Anterior cingulate cortex (tissue), 58 donors: ENCODE measurements at places on chromosomes 2 and 18.

GRCh38 chr2:7835693-7836680 lies 845.9 kb upstream of the ID2 start:
- no peak for DNase-seq

DNA sequence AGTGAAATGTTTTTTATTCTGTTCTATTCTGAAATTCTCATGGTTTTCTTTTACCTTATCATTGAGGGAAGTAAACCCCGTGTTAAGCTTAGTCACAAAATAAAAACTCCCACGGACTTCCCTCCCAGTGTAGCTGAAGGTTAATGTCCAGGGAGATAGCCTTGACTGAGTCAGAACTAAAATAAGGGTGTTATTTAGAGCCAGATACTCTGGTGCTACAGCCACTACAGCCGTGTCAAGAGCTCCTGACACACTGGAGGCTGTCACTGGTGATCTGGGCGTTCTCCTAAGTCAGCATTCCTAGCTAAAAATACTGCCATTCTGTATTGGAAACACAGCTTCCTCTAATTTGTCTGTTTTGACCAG lies 82.0 kb upstream of the RANBP2 start:
- no peak for DNase-seq

- DNase-seq = no peak
These were observed 185.1 kb downstream of the TCF4 start for GRCh38 chr18:55402731-55403405.

DNA sequence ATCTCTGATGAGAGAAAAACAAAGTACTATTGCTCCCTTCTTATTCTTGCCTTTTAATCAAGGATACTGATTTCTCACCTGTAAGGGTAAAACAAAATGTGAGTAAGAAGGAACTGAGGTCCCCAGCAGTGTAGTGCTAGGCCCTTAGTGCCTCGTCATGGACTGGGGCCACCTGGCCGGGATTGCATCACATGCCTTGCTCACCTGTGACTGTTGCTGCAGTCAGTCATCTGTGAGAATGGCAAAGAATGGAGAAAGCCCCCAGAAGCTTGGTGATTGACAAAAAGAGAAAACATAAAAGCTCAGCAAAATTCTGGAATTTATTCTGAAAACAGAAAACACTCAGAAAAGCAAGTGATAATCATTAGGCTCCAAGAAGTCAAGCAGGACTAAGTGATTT lies 63.4 kb downstream of the SPATS2L start:
- DNase-seq = no peak

- no peak for DNase-seq
These were observed 11.2 kb upstream of the SCYGR5 start for GRCh38 chr2:227655454-227655853.

- no peak for DNase-seq
These were observed 531.9 kb downstream of the PARD3B start for GRCh38 chr2:205077159-205077558.

DNA sequence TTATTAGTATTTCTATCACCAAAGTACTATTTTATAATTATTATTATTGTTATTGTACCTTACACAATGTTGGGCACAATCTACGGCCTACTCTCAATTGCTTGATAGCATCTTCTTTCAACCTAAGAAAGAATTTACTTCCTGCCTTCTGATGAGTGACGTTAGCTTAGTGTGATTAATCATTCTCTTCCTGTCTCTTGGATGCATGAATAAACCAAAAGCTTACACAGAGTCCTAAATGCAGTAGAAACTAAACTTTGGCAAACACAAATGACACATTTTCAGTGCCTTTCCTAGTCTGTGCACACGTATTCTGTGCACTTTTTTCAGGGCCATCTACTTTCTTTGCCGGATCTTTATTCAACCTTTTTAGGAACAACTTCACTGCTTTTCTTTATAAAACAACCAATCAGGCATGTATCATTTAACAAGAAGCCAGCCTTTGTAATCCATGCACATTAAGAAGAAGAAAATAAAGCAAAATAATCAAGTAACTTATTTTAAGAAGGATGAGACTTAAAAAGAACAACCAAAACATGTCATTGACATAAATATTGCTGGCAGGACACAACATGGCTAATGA lies 19.1 kb downstream of the TRAK2 start:
- no peak for DNase-seq

GRCh38 chr2:74052732-74053710 lies 68.3 kb downstream of the TET3 start:
- DNase-seq = no peak

- no peak for DNase-seq
These were observed 30.0 kb upstream of the TWIST2 start for GRCh38 chr2:238817891-238818290.

GRCh38 chr2:208031608-208032019 lies 6.3 kb upstream of the PLEKHM3 start:
- DNase-seq = no peak

GRCh38 chr2:127134833-127135830 lies 28.2 kb upstream of the BIN1 start:
- DNase-seq = no peak

GRCh38 chr2:216477283-216478035 lies 21.2 kb upstream of the RPL37A start:
- DNase-seq = no peak

DNA sequence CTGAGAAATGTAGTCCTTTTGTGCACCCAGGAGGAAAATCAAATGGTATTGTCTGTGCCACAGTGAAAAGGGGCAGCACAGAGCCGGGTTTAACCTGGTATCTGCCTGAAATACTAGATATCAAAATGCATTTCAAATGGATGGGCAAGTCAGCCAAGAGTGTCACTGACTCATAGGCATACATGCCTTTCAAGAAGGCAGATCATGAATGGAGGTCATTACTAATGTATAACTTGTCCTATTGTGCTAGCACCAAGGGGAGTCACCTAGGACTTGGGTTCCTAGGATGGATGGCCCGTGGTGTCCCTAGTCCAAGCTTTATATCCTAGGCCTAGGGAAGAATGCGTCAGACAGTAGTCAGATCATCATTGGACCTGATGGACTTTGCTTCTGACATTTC lies 49.9 kb downstream of the TCF7L1 start:
- DNase-seq = no peak

- DNase-seq = no peak
These were observed 91.7 kb downstream of the NUP35 start for GRCh38 chr2:183215917-183216316.

DNA sequence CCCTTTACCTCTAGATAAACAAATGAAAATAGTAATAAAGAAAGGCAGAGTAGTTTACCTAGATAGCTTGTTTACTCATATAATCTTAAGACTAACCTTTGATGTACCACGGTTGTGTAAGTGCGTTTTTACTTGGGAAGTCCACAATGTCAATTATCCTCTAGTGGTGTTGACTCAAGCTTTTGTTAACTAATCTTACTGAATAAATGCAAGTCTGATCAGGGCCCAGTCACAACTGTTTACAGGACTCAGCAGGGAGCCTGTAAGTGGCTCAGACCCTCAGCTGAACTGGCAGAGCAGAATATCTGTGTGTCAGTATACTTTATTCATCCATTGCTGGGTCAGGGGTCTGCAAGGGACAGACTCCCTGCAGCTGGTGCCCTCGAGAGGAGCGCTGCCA lies 98.1 kb upstream of the ACAA2 start:
- DNase-seq = no peak

DNA sequence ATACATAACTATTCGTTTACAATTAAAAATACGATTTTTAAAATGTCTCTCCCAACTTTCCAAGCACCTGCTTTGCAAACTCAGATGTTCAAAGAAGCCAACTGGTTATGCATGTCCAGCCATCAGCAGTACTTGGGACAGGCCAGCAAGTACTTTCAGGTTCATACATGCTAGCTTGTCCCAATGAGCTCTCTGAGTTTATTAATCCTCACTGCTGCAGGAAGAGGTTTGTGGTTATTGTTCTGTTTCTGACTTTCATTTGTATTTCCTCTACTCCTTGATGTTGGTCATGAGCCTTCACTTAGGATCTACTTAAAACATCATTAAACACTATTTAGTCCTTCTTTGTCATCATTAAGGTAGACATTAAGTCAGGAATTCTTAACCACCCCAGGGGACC lies 374.1 kb downstream of the LRATD1 start:
- DNase-seq = no peak

- no peak for DNase-seq
These were observed 158.1 kb upstream of the VRK2 start for GRCh38 chr2:57888463-57888862.

GRCh38 chr18:31954349-31954748 lies 11.4 kb upstream of the TRAPPC8 start:
- DNase-seq = no peak

DNA sequence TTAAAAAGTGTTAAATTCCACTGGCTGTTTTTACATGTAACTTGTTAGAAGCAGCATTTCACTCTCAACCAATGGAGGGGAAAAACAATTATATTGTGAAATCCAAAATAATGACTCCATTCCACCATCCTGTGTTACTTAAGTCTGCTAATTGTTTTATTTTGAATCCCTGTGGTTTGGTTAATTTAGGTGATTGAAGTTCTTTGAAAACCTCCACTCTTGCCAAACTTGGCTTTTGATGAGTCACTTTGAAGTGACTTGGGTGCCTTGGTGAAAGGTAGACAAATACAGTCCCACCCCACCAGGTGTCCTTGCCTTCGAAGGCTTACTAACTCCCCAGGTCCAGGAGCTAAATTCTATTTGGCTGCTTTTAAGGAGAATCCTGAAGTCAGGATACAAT lies 1303.8 kb upstream of the NRXN1 start:
- no peak for DNase-seq

DNA sequence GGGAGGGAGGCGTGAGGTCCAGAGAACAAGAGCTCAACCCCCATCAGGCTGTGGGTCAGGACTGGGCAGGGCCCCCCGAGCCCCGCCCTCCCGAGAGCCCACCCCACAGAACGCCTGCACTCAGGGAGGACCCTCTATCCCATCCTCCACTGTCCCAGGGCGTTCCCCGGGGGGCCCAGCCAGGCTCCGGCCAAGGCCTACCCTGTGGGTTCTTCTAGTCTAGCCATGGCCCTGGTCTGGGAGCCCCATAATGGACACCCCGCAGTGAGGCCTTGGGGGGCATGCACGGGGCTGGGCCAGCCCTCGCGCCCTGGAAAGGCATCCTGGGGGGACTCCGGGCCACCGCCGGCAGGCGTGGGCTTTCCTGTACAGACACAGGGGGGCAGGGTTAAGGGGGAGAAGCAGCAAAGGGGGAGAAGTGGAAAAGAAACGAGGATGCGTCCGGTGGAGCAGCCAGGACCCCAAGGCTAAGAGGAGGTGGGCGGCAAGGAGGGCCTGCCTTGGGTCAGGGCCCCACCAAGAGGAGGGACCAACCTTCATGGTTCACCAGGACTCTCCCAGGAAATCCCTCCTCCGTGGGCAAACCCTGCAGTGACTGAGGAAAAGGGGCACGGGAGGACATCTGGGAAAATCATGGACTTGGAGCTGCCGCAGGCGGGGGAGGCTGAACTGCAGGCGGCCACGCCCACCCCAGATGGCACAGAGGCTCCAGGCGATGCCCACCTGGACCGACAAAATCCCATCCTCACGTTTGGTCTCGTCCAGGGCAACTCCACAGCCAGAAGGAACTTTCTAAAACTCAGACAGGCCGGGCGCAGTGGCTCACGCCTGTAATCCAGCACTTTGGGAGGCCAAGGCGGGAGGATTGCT lies 2.7 kb upstream of the CROCC2 start:
- no peak for DNase-seq

DNA sequence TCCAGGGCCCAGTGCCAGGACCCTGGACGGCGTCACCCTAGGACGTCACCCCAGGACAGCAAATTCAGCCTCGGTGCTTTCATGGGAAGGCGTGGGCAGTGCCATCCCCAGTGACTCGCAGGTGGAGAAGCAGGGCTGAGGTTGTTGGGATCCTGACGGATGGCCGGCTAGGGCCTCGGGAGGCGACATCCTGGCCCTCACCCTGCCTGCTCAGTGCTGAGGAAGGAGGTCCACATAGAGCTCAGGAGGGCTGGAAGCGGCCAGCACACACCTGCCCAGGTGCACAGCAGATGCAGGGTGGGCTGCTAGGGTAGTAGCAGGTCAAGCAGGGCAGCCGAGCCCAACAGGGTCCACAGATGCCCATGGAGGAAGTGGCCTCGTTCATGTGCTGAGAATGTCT lies 482.0 kb upstream of the SALL3 start:
- DNase-seq = no peak

- no peak for DNase-seq
These were observed 3.7 kb downstream of the ZFP36L2 start for GRCh38 chr2:43222475-43223309.

- DNase-seq = no peak
These were observed 128.3 kb downstream of the SATB2 start for GRCh38 chr2:199329466-199329865.

DNA sequence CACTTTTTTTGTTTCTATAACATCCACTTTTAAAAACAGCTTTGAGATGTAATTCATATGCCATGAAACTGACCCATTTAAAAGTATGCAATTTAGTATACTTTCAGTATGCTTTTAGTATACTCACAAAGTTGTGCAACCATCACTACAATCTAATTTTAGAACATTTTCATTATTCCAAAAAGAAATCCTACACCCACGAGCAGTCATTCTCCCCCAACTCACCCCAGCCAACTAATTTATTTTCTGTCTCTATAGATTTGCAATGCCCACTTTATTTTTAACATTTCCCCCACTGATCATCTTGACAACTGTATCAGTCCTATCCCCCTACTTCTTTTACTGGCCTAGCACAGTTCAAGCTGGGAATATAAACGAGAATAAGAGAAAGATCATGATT lies 39.1 kb downstream of the FAM98A start:
- no peak for DNase-seq

DNA sequence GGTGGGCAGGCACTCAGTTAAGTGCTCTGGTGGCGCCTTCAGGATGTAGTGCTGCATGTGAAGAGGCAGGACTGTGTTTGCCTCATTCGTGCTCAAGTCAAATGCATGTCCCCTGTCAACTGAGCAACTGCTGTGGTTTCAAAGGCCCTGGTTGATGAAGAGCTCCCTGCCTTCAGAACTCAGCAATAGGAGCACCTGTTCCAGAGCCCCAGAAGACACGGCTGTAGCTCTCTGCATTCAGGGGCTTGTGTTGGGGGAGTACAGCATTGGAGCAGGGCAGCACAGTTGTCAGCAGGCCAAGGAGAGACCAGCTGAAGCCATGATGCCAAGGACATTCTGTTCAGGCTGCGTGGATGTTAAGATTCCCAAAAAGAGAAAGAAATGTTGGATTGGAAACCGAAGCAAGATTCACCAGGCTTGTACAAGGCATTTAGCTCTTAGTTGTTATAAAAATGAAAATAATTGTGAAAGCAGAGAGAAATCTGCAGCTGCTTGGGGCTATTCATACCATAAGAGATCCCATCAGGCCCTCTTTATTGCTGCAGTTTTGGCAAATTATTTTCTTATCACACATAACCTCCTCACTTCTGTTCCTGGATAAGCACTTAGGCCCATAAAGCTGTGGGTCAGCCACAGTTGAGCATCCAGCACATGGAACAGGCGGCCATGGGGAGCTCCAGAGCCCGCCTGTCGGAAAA lies 252.4 kb upstream of the ZNF521 start:
- no peak for DNase-seq
